ENCODE measurements at places on chromosomes 12 and 14. TPM values are rescaled to one million over a fixed set of nuclear protein-coding genes. Genes with fewer than 3 reads are reported as not detected.

Gene PTMS
- 36.2 TPM for total RNA-seq

DNA sequence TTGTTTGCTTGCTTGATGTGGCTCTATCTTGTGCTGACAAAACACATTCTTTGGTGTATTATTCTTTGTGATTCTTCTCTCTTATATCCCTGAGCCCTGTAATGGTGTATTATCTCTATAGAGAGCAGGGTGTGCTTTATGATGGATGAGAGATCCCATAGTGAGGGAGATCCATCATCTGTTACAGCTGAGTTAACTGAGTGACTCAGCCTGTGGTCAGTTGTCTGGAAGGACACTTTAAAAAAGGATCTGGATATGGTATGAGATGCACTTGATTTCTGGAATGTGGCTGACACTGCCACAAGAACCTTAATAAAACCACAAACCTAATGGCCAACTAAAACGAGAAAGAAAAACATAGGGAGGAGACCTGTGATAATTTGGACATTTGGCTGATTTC, 461.4 kb upstream of the SYT1 start:
- no peak for DNase-seq

DNA sequence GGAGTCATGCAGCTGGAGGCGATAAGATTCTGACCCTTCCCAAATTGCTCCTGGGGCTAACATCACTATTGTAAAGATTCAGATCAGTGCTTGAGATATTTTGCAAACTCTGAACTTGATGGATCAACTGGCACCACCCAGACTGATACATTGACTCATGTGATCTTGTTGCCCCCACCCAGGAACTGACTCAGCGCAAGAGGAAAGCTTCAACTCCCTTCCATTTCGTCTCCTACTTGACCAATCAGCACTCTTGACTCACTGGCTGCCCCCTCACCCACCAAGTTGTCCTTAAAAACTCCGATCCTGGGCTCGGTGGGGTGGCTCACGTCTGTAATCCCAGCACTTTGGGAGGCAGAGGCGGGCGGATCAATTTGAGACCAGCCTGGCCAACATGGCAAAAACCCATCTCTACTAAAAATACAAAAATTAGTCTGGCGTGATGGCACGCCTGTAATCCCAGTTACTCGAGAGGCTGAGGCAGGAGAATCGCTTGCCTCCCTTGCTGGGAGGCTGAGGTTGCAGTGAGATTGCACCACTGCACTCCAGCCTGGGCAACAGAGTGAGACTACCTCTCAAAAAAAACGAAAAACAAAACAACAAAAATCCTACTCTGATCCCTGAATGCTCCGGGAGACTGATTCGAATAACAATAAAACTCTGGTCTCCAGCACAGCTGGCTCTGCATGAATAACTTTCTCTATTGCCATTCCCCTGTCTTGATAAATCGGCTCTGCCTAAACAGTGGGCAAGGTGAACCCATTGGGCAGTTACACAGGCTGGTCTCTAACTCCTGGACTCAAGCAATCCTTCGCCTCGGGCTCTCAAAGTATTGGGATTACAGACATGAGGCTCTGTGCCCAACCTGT, 9.8 kb upstream of the ARF6 start:
- no peak for DNase-seq

Gene APOLD1
- total RNA-seq: 12.1 TPM

DNA sequence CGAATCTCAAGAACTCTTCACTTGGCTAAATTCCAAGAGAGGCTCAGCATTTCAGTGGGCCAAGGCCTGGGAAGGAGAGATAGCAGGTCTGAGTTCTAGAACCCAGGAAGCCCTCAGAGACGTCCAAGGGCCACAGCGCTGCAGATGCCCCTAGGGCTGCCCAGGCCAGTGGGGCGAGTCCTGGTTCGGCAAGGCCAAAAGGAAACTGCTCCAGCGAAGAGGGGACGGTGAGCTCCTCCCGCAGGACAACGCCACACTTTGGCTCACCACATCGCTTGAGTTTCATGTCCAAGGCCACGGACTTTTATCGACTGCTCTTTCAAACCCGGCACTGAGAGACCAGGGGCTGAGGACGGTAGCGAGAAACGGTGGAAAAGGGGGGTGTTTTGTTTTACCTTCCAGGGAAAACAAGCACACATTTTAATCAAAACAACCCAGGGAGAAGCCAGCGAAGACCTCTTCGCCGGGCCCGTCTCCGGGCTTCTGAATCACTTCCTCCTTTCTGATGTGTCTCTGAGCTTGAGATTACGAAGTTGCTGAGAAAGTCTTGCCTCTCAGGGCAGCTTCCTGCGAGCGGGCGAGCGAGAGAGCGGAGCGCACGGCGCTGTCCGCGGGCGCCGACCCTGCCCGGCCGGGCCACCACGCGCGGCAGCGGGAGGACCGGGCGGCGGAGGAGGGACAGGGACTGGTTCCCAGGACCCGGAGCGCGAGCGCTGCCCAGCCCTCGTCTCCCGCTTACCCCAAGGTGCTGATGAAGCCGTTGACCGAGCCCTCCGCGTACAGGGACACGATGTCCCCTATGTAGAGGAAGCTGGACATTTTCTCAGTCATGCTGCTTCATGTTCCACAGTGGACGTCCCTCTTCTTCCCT, 808 bp downstream of the ITPR2 start:
- DNase-seq: peak; percentile 77

DNA sequence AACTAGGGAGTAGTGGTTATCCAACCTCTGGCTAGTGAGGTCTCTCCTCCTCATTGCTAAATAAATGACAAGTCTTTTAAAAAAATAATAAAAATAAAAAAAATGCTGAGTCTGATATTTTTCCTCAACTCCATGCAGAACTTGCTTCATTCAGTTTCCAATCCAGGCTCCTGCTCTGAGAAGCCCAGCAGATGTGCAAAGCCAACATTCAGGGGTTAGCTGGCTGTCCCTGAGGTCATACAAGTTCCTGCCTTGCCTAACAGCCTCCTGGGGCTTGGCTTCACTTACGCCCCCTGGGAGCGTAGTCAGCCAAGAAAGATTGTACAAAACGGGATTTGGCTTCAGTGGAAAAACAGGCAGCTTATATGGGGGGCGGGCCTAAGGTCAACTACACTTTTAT, 23.3 kb downstream of the RTRAF start:
- DNase-seq: no peak

- DNase-seq: no peak
Observed at GRCh38 chr12:30457621-30458289, 237.9 kb downstream of the IPO8 start.

DNA sequence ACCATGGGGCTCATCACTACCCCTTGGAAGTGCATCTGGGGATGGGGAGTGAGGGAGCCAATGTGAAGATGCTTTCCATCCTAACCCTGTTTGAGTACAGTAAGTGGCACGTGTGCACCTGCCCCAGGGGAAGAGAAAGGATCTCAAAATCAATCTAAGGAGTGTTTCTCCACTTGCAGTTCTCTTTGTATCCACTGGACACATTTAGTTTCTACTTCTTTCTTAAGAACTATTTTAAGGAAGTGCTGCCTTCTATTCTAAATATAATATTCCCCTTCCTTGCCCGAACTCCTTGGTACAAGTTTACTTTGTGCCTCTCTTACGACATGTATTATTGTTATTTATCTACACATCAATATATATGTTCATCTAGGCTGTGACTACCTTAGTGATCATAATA, 73.8 kb downstream of the TTC6 start:
- no peak for DNase-seq

GRCh38 chr14:68423686-68424085, 369.2 kb downstream of the ZFP36L1 start:
- DNase-seq: no peak

GRCh38 chr12:85626001-85626783, 210.0 kb downstream of the RASSF9 start:
- no peak for DNase-seq

Gene JDP2
- 1.6 TPM for total RNA-seq

GRCh38 chr14:87990682-87991081, 2.3 kb downstream of the GALC start:
- DNase-seq: no peak

- no peak for DNase-seq
Observed at GRCh38 chr12:57781244-57781643, 1.3 kb upstream of the TSFM start.

Gene STK38L
- total RNA-seq: 22.0 TPM

- no peak for DNase-seq
Observed at GRCh38 chr14:95462491-95462890, 54.0 kb downstream of the SYNE3 start.

DNA sequence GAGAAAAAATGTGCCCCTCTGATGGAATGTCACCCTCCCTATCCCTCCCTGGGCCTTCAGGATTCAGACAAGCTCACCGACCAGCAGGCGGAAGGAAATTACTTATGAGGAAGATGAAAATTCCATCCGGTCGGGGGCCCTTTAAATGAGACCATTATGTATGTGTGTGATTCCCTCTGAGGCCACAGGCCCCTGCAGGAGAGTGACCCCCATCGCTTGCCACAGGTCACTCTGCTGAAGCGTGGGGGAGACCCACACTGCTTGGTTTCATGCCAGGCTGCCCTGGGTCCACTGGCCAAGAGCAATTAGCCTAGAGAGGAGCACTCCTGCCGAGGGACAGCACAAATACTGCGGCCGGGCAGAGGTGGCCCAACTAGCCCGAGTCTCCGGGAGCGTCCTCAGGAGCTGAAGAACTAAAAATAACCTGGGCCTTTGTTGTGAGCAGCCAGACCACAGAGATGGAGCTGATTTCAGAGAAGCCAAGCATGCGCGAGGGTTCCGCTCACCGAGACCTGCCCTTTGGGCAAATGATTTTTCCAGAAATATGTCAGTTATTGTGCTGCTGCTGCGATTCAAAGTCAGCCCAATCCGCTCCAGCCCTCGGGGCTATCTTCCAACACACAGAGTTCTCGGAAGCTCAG, 276.4 kb downstream of the DPF3 start:
- DNase-seq: no peak

DNA sequence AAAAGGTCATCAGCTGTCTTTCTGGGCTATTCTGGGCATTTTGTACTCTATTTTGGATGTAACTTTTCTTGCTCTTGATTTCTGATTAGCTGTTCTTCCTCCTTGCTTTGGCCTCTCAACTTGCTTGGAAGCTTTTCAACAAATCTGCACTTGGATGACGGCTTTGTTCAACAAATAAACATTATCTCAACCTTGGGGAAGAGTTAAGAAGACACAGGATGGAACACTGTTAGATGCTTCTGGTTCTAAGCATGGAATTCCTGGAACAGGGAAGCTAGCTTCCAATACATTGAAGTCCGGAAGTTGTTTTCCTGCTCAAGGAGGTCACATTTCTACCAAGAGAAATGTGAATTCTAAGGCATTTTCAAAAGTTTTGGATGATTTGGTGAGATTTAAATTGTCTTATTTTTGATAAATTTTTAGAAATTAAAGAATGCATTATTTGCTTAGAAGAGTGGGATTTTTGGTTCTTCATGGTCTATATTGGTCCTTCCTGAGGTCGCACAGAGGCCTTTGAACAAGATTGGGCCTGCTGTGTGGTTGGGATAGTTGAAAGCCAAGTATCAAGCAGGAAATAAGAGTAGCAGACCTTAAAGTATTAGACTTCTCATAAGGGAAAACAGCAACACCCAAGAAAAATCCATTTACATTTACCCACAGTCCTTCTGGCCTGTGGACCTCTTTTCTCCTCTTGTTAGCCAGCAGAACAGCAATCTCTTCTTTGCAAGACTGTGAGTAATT, 59.2 kb downstream of the PPFIBP1 start:
- no peak for DNase-seq

DNA sequence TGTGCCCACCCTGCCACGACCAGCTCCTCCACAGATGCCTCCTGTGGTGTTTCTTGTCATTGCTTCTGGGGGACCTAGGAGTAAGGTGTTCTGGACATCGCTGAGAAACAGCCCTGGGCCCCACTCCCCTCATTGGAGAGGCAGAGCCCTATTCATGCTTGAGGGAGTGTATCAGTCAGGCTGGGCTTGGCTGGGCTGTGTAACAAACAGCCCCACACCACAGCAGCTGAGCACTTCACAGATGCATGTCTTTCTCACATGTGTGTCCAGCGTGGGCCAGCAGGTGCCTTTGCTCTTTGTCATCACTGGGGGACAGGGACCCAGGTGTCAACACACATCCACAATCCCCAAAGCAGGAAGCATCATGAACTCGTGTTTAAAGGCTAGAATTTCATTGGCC, 65.1 kb upstream of the FBRSL1 start:
- DNase-seq: no peak

DNA sequence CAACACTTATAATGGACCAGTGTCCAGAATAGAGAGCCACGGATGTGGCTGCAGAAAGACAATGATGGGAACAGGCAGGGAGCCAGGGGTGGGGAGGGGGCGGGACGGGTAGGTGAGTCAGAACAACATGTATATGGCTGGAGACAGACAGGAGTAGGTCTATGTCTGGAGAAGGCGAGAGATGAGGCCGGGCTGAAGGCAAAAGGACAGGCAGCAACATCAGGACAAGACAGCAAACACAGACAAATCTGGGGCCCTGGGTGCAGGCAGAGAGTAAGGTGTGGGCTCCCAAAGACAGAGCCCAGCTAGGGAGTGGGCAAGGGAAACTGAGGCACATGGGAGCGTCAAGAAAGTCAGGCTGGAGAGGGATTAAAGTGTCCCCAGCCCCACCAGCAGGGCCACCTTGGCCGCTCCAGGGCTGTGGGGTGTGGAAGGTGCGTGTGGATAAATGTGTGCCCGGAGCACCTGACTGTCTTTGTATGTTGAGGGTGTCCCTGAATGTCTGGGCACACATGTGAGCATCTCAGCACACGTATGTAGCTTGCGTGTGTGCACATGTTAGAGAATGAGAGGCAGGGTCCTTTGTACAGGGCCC, 44.1 kb downstream of the FAM222A start:
- DNase-seq: no peak

DNA sequence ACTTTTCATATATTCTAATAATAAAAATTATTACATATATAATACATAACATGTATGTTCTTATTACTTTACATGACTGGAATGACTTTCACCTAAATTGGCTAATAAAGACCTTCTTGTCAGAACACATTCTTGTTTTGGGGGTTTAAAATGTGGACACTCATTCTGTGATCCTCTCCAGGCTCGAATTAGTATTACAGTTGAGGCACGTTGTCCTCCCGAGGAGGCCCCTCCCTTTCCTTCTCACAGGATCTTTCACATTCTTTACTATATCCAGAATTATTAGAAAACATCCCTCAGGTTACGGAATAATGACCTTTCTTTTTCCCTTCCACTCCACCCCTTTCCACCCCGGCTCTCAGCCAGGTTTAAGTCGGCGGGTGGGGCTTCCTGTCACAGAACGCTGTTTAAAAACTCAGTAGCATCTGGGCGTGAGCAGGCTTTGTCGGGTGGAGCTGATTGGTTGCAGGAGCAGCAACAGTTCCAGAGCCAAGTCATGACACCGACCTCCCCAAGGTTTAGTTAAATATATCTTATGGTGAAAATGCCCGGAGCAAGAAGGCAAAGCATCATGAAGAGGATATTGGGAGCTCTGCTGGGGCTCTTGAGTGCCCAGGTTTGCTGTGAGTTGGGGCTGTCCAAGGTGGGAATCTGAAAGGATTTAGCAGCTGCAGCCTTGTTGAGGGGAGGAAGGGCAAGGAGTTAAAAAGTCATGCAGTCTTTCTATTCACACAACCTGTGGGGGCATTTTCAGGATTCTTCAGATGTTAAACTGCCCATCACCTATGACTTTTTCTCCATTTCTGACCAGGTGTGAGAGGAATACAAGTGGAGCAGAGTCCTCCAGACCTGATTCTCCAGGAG, 396.7 kb upstream of the OR4E1 start:
- DNase-seq: peak; percentile 49
